ENCODE measurements at places on chromosomes 13 and 19. TPM values are rescaled to one million over a fixed set of nuclear protein-coding genes. Genes with fewer than 3 reads are reported as not detected.

The CCDC169 gene
- 0.08 TPM for total RNA-seq

The LYPD3 gene
- total RNA-seq = 0.16 TPM

The MBD3L3 gene
- total RNA-seq = not detected

The ATP12A gene
- total RNA-seq = not detected

DNA sequence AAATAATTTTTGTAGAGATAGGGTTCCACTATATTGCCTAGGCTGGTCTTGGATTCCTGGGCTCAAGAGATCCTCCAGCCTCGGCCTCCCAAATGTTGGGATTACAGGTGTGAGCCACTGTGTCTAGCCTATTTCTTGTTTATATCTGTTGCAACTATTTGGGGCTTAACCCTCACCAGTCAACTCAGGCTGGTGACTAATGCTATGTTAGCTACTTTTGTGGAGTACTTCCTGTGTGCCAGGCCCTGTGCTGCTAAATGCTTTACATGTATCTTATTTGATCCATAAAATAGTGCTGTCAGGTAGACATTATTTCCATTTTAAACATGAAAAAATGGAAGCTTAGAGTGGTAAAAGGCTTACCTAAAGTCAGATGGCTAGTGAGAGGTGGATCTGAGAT is 13.8 kb downstream of the CEACAM1 start:
- no peak for DNase-seq

DNA sequence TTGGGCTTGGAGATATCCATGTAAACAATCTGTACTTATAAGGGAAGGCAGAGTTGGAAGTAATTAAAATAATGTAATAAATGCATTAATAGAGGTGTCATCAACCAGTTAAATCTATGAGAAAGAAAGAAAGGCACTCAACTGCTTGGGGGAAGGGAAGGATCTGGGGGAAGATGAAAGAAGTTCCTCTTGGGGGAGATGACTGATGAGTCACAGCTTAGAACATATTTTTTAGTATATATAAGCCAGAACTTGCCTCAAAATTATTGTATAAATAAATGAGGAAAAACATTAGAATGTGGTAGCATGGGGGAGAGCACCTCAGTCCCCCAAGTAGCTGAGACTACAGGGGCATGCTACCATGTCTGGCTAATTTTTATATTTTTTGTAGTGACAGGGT is 205.8 kb downstream of the GGACT start:
- no peak for DNase-seq
